ENCODE measurements at places on chromosomes 2 and 18.

DNA sequence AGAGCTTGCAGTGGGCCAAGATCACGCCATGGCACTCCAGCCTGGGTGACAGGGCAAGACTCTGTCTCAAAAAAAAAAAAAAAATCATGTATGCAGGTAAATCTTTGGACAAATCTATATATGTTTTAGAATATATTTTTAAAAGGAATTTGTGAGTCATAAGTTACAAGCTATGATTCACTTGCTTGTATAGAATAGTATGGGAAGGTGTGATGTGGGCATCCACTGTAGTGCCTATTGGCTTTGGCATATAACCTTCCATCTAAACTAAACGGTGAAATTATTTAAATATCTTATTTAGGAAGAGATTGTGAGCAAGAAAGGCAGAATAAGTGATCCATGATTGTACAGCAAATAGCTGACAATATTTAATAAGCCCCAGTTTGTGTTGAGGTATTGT is 261.1 kb downstream of the GALNT13 start:
- no peak for DNase-seq

- DNase-seq = no peak
Measured at GRCh38 chr2:209125291-209125690, 298.6 kb upstream of the MAP2 start.

GRCh38 chr18:77084688-77085035 is 47.9 kb downstream of the MBP start:
- DNase-seq = peak; percentile 75

- no peak for DNase-seq
Measured at GRCh38 chr2:107392241-107392704, 434.4 kb upstream of the RGPD4 start.

DNA sequence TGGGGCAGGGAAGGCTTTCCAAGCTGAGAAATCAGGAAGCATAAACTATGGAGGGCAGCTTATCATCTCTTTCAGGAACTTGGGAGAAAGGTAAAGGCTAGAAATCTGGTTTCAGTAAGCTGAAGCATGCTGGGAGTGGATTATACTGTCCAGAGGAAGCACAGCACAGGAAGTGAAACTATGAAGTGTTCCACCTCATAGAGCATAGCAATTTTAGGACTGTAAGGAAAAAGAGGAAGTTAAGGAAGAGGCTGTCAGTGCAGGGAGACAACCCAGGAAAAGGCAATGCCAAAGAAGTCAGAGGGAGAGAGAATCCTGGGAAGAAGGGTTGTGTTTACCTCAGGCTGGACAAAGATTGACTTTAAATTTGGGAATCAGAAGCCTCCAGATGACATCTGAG is 51.9 kb downstream of the EFEMP1 start:
- DNase-seq = no peak

- DNase-seq = no peak
Measured at GRCh38 chr2:134389381-134389780, 135.5 kb downstream of the MGAT5 start.

DNA sequence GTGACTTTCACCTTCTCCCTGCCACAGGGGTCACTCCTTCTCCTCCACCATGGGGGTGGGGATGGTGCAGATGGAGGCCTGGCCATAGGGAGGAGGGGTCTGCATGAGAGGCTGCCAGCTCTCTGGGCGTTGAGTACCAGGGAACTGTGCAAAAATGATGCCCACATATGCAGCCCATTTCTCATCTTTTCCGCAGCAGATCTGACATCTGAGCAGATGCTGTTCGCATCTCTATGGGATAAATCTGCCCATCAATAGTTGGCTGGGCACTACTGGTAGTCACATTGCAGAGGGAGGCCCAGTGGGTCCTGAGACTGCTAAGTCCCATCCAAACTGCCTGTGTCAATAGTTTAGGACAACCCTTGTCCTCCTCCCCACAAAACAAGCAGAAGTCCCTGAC is 45.9 kb upstream of the LGALSL start:
- DNase-seq = no peak

GRCh38 chr18:79942786-79943607 is 8.5 kb downstream of the SLC66A2 start:
- no peak for DNase-seq

DNA sequence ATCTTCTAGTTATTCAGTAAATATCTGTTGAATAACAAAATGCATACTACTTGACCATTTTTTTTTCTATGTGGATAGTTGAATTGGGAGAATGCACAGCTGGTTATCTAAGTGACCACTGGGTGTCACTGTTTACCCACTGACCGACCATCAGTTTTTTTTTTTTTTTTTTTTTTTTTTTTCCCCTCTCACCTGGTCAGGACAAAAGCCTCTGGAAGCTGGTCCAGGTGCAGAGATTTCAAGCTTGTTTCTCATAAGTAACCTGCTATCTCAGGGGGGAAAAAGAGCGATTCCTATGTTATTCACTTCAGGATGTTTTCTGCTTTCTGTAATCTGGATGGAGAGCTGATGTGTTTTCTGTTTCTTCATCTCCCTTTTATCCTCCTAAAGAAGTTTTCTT is 256.0 kb downstream of the DCDC2C start:
- peak; percentile 11 for DNase-seq

GRCh38 chr2:142300517-142300916 is 169.7 kb upstream of the LRP1B start:
- DNase-seq = no peak

DNA sequence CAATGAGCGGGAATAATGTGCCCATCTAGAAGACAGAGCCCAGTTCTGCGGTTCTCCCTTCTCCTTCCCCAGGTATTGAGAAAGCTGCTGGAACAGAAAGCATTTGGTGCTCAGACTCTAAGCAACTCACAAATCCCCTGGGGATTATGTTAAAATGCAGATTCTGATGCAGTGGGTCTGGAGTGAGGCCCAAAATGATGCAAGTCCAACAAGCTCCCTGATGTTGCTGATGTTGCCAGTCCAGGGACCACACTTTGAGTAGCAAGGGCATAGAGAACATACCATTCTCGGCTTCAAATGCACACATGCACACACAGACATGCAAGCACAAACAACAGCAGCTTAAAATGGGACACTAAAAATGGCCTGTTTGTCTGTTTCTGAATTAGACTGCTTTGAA is 274.8 kb upstream of the NCKAP5 start:
- DNase-seq = peak; percentile 85

DNA sequence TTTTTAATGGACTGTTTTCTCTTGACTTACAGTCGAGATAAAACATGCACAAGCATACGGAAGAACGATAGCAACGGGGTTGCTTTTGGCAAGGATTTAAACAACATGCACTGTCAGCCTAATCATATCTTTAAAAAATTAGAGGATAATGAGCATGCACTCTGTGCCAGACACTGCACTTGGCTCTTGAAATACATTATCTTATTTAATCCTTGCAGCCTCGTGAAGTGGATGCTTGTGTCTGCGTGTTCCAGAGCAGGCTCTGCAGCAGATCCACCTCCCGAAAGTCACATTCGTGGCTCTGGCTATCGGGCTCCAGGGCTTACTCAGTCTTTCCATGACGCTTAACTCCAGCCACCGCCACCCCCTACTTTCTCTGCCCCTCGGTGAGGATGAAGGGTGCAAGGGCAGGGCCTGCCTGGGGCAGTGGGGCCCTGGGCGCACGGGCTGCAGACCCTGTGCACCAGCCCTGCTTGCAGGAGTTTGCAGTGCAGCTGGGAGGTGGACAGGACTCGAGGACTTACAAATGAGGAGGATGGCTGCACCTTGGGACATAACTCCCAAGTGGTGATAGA is 61.7 kb downstream of the ACKR3 start:
- peak; percentile 80 for DNase-seq

DNA sequence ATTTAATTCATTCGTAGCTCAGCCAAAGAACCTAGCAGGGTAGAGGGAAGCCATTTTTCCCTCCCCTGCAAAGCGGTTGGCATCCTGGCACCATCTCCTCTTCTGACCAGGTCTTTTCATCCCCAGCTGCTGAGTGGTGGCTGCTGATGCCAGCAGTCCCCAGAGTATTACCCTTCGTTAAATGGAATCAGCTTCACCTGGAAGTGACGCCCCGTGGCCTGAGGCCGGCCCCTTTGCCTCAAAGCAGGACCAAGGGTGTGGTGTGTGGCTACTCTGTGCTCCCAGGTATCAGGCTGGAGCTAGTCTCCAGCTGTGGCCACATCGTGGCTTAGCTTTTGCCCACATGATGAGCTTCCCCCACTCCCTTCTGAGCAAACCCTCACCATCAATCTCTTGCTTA is 12.3 kb upstream of the SP100 start:
- DNase-seq = no peak

DNA sequence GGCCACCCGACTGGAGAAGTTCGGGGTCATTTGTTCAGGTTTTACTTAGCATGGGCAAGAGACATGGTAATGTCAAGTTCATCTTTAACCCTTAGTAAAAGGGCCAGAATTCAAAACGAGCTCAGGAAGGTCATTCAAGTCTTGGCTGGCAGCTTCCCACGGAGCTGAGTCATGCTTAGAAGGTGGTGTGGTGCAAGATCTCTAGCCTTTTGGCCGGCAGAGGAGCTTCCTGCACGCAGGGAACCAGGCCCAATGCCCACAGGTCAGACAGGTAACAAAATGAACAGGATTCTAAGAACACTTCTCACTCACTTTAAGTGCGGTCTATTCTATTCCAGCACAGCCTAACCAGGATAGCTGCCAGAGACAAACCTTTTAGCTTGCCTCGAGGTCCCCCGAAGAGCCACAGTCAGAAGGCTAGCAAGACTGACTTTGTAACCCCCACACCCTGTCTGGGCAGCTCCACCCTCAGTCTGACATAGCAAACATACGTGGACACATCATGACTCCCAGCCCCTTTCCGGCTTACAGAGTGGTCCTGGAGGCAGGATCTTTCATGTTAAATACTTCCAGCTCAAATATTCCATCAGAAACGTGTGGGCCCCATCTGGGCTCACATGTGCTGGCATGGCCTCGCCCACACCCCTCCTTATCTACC is 292.7 kb downstream of the BCL11A start:
- no peak for DNase-seq

GRCh38 chr2:18062892-18063291 is 184.4 kb downstream of the KCNS3 start:
- DNase-seq = no peak

GRCh38 chr2:37020212-37020886 is 54.0 kb upstream of the STRN start:
- peak; percentile 94 for DNase-seq

DNA sequence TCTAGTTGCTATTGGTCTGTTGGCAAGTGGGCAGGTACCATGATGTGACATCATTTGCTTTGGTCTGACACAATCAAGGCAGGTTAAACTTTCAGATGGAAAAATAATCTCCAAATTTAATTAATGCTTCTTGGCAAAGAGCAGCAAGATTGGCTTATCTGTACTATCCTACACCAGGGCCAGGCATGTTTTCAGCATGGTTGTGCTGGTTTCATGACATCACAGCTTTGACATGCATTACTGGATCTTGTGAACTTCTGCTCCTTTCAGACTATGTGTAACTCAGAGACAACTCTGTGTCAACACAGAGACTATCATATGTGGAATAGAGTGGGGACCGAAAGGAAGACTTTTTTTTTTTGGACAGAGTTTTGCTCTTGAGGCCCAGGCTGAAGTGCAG is 520.5 kb downstream of the TDRD15 start:
- DNase-seq = no peak

- DNase-seq = peak; percentile 98
Measured at GRCh38 chr18:29181151-29181901, 1004.4 kb upstream of the CDH2 start.

- no peak for DNase-seq
Measured at GRCh38 chr18:68728081-68728700, 13.3 kb upstream of the TMX3 start.

DNA sequence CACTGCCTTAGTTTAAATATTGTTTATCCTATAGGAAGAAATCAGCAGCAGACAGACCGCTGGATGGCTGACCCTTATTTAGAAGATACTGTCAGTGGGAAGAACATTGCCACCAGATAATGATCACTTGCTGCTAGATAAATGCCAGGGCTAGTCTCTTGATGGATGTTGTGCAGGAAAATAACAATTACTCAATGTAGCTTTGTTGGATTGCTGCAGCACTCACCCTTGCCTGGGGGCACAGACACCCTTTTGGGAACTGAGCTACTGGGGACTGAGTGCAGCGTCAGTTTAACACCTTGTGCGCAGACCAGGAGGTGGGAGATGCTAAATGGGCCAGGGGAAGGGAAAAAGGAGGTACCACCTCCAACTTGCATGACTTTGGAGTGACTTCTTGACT is 64.2 kb upstream of the CAPN13 start:
- no peak for DNase-seq

- DNase-seq = no peak
Measured at GRCh38 chr2:228628682-228629081, 447.2 kb upstream of the SPHKAP start.
